ENCODE measurements at places on chromosomes 1 and 21.

GRCh38 chr1:173661271-173661670, 8.4 kb downstream of the ANKRD45 start:
- DNase-seq = no peak

DNA sequence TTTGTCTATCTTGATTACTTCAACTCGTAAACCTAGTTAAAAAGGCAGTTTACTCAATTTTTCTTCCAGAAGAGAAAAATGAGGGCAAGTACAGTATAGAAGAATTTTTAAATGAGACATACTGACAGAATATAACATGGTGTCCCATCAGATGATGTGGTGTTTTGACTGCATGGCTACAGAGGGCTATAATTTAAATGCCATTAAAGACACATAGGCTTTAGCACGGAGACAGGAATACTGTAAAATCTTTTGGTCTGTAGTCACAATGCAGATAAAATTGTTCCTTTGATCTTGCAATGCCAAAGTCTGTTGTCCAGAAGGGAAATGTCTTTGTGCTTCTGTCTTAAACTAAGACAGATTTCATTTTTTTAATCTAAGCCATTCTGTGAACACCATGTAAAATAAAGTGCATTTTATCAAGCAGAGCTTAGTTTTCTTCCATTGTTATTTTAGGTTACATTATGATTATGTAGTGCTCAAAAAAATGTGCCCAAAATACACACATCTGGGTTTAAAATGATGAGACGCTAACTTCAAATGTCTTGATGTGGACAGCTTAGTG, 249.6 kb downstream of the PTPRC start:
- DNase-seq = no peak

- no peak for DNase-seq
These were observed 2.4 kb downstream of the TFAP2E start for GRCh38 chr1:35575416-35575958.

- DNase-seq = no peak
These were observed 480.4 kb upstream of the CAMK1G start for GRCh38 chr1:209103092-209103491.

GRCh38 chr1:74937176-74937575, 197.0 kb upstream of the LHX8 start:
- DNase-seq = no peak

- no peak for DNase-seq
These were observed 111.6 kb downstream of the PLD5 start for GRCh38 chr1:242412921-242413320.

- no peak for DNase-seq
These were observed 42.6 kb upstream of the CTPS1 start for GRCh38 chr1:40936931-40937339.

DNA sequence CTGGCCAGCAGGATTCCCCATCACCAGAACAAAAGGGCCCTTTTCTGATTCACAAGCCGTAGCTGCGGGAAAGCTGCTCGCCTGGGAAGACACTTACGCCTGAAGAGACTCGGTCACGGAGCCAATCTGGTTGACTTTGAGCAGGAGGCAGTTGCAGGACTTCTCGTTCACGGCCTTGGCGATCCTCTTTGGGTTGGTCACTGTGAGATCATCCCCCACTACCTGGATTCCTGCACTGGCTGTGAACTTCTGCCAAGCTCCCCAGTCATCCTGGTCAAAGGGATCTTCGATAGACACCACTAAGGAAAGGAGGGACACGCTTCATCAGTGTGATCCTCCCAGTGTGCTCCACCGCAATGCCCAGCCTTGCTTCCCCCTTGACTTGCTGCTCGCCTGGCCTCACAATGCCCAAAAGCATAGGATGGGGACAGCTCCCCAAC, 14.7 kb downstream of the ENO1 start:
- no peak for DNase-seq

- DNase-seq = peak; percentile 10
These were observed 286.0 kb downstream of the ADGRL2 start for GRCh38 chr1:82086739-82087138.

- no peak for DNase-seq
These were observed 25.4 kb upstream of the B3GALT5 start for GRCh38 chr21:39587376-39587775.

- DNase-seq = no peak
These were observed 14.4 kb downstream of the PPFIA4 start for GRCh38 chr1:203040513-203041275.

DNA sequence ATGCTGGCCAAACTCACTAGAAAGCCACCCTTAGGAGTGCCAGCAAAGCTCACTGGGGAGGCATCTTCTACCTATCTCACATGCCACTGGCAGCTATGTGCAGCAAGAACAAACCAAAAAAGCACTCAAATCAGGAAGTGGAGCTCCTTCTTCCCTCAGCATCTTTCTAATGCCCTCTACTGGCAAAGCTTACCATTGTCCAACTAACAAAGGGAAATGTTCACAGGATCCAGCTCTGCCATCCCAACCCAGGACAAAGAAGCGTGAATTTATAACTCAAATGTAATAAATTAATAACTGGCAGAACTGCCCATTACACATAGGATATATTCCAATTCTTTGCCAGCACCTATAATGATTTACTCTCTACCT, 38.9 kb downstream of the LEPR start:
- DNase-seq = no peak

- DNase-seq = no peak
These were observed 58.3 kb upstream of the PLA2G4A start for GRCh38 chr1:186770421-186770820.

DNA sequence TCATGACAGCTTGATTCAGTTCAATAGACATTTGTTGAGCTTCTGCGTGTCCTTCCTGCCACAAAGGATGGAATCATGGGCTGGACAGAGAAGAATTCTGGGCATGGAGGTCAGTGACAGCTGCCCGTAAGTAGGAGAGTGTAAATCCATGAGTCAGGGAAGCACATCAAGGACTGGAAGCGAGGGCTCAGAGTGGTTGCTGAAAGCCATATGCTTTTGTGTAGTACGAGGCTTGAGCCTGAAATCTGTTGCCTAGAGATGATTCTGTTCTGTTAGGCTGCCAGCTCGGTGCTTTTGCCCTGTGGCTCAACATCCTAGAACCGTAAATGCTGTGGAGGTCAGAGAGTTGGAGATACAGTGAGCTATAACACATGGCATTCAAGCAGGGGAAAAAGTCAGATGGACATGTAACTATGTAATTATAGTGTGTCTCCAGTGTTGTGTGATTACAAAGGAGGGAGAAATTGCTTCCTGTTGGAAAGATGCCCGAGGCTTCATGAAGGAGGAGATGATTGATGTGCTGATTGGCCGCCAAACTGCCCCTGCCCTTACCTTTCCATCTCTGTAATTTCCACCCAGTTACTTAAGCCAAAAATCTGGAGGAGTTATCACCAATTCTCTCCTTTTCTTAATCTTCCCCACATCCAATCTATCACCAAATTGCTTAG, 92.8 kb upstream of the CACNA1E start:
- no peak for DNase-seq

GRCh38 chr1:1540090-1540817, at the start of gene TMEM240:
Gene TMEM240, minus strand, starts transcription at chr1:1540624. Its CDS starts 278 bp downstream, at chr1:1540346.
- peak; percentile 41 for DNase-seq

DNA sequence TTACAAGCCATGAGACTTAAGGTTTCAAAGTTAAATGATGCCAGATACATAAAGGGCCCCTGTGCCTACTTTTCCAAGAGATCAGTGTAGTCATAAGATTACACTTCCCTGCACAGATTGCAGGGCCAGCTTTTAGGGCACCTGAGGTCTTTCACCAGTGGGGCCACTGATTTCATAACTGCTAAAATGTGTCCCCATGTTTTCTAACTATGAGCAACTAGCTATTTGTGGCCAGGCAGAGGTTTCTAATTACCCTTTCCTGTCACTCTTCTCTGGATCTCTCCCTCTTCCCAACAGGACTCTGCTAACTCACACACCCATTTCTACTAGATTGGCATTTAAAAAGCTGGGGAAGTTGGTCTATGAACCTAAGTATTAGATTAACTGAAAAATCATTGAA, 207.1 kb upstream of the SGIP1 start:
- DNase-seq = no peak

DNA sequence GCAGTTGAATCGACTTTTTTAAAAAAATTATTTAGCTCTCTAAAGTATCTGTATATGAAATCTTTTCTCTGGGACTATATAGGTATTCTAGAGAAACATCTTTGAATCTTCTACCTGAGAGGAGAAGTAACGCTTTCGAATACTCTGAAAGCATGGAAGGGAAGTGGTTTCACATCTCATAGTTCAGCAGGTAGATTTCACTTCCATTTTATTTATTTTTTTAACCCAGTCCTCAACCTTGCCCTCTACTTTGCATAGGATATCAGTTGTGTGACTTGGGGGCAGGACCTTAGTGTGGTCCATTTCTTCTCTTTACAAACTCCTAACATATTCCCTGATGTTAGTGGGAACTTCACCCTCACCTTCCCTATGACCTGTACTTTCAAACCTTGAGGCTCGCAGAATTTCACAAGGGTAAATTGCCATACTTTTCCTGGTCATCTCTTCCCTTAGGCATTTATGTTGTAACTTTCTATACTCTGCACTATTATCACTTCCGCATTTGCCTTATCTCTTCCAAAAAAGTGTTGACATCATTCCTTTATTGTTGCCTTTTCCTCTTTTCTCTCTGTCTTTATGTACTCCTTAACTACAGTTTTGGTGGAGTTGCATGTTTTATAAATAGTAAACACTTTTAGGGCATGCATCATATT, 1208.5 kb upstream of the ADGRL4 start:
- DNase-seq = no peak

Data from GM04504 (cell line).